Caco-2 (cell line): ENCODE measurements at places on chromosomes 3 and 15.

DNA sequence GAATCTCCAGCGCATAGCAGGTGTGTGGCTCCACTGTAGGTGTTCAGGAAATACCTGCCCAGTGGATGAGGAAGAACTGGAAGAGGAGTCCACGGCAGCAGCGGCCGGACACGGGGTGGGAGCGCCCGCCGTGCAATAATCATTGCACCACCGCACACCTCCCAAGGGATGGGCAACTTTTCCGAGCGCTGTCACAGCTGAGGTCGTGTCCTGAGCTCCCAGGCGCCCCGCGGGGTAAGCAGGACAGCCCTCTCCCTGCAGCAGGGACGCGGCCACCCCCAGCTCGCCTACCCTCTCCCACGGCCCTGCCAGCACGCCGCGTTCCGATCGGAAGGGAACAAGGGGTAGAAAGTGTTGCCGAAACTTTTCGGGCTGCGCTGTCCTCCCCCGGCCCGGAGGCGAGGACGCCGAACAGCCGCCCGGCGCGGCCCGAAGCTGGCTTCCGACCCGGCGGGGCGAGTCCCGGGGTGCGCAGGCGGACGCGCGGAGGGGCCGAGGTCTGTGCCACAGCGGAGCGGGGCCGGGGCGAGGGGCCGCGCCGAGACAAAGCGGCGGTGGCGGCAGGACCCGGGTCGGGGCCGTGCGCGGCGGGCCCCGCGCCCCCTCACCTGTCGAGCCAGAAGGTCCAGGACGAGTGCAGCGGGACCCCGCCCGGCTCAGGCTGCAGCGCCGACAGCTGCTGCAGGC is 475 bp downstream of the EIF4E3 start:
- peak; percentile 42 for DNase-seq

- no peak for DNase-seq
Measured at GRCh38 chr3:181009225-181009624, 19.7 kb upstream of the DNAJC19 start.

DNA sequence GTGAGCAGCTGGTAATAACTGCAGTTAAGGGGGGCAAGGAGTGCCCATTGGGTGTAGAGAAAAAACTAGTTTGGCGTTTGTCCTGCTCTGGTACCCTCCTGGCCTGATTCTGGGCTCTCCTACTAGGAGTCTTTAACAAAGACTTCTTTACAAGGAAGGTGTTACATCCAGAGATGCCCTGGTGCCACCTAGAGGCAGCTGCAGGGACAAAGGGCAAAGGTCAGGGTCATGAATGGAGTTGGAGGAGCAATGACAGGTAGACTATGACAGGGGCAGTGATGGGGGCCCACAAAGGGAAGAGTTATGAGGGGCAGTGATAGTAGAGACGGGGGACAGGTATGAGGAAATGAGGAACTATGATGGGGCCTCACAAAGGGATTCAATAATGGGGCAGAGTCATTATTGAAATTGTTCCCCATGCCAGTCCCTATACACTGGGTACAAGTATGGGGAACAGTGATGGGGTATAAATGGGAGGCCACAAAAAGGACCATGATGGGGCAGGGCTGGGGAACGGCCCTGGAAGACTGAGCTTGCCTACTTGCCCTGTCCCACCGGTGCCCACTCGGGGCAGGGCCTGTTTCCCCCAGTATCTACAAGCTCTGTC is 7.9 kb downstream of the CCDC71 start:
- peak; percentile 78 for DNase-seq

GRCh38 chr15:41961595-41962202 is 10.7 kb downstream of the EHD4 start:
- no peak for DNase-seq

DNA sequence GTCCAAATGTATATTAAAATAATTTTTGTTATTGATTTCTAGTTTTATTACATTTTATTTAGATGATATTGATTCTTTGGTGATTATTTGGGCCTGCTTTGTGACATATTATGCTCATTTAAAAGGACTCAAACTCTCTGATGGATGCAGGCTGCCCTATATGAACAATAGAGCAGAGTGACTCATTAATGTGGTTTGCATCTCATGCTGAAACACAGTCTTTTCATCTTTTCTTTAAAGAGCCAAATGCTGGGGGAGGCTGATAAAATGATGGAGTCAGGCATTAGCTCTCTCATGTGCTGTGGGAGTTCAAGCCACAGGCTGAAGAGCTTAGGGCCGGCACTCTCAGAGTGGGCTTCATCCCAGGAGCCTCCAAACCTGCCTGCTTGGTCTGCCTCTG is 7.2 kb downstream of the PLA1A start:
- no peak for DNase-seq

GRCh38 chr15:36218322-36218721 is 361.1 kb upstream of the CDIN1 start:
- DNase-seq: no peak

- DNase-seq: no peak
Measured at GRCh38 chr3:19734453-19734852, 199.6 kb downstream of the EFHB start.

- peak; percentile 80 for DNase-seq
Measured at GRCh38 chr15:74950078-74950908, 6.3 kb downstream of the RPP25 start.

DNA sequence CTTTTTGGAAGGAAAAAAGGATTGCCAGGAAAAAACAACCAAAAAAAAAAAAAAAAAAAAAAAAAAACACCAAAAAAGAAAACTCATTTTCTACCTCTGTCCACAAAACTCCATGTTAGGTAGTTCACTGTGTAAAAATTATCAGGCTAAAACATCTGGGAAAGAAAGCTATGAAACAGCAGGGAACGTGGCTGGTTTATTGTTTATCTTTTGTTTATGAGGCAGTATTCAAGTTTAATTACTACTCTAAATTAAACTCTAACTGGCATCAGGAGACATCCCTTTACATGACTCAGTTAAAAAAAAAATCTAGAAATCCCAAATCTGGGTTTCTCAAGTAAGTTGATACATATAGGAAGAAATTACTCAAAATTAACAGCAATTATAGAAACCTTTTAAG is 21.8 kb downstream of the MEIS2 start:
- DNase-seq: no peak

DNA sequence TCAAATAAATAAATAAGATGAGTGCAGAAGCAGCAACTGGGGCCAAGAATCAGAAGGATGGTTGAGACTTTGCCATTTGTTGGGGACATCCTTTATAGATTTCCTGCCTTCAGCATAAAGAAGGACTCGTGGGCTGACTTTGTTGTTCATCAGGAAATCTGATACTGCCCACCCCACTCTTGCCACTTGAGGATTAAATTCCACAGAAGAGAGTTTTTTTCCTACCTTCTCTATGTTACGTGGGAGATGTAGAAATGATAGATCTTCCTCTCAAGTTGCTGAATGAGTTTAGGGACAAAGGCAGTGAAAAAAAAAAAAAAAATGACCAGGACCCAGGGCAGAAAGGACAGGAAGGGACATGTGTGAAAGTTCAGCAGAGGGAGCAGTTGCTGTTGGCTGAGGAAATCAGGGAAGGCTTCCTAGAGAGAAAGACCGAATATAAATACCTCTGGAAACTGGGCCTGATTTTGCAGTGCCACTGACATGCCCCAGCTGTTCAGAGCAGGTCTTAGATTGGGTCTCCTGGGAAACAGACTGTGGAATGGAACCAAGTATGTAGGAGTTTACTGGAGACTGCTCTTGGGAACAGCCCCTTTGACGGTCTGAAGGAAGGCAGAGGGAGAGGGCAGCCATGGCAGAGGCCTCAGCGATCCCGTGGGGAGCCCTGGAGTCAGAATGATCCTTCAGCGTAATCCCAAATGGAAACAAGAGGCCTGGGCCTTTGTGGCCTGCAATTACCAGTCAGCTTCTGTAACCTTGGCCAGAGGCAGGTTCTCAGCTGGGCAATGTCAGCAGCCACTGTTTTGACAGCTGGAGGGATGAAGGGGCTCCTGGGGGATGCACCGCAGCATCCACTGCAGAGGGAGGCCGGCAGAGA is 50.9 kb downstream of the C3orf20 start:
- DNase-seq: no peak

DNA sequence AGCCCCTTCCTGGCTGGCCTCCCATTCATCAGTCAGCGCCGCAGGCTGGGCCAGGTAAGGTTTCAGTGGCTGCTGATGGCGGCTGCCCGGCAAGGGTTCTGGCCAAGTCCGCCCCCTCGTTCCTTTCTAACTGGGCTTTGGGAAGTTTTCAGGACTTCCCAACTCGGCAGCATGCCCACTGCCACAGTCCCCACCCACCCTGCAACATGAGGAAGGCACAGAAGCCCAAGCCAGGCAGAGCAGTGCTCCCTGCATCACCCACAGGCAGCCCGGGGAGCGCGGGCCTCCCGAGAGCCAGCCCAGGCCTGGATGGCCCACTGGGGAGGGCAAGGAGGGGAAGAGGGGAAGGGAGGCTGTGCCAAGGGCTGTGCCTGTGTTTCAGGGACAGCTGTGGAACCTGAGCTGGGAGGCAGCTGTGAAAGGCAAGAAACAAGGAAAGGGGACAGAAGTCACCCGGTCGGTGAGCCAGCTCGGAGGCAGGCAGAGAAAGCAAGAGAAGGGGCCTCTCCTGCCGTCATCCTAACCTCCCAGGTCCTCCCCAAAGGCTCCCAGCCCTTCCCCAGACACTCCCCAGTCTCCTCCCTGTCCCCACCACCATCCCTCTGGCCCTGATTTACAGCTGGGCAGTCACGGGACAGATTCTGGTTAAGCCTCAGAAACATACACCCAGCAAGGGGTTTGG is 73.9 kb downstream of the CPN2 start:
- DNase-seq: peak; percentile 18

GRCh38 chr3:162142511-162142910 is 645.9 kb downstream of the OTOL1 start:
- no peak for DNase-seq

DNA sequence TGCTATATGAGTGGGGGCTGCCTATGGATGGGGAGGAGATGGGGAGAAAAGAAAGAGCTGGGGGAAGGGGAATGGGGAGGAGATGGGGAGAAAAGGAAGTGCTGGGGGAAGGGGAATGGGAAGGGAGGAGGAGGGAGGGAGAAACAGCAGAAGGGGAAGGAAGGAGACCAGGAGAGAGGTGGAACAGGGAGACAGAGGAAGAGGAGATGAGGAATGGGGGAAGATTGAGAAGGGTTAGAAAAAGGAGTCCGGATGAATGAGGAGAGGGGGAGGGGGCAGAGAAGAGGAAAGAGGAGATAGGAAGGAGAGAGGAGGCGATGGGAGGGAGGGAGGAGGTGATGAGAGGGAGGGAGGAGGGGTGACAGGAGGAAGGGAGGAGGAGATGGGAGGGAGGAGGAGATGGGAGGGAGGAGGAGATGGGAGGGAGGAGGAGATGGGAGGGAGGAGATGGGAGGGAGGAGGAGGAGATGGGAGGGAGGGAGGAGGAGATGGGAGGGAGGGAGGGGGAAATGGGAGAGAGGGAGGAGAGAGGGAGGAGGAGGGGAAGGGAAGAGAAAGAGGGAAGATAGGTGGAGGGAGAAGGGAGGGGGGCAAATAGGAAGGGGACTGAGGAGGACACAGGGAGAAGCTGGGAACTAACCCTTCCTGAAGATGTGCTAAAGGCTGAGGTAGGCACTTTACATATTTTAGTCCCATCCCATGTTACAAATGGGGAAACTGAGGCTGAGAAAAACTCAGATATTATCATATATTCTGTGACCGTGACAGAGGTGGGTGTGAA is 6.6 kb upstream of the BCL2L10 start:
- DNase-seq: no peak

GRCh38 chr3:48084929-48085328 is 68.7 kb upstream of the MAP4 start:
- no peak for DNase-seq

DNA sequence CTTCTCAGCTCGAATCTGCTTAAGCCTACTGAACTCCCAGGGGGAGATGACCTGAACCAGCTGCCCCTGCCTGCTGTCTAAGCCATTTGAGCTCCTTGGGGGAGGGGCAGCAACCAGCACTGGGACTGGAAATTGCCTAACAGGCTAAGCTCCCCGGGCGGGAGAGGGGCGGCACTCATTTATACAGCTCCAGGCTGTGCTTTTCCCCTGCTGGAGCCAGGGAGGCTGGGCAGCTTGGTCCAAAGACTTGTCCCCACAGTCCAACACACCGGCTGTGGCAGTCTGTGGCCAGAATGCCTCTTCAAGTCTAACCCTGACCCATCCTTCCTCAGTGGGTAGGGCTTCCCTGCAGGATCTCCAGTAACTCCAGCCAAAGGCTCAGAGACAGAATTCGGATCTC is 1241.5 kb downstream of the ROBO2 start:
- no peak for DNase-seq

- DNase-seq: peak; percentile 11
Measured at GRCh38 chr3:37862903-37863815, 1.5 kb downstream of the CTDSPL start.

GRCh38 chr15:34795267-34796081 is at the start of gene ACTC1:
Gene ACTC1, minus strand, starts transcription at chr15:34795549. Its CDS starts 741 bp downstream, at chr15:34794808.
- no peak for DNase-seq

DNA sequence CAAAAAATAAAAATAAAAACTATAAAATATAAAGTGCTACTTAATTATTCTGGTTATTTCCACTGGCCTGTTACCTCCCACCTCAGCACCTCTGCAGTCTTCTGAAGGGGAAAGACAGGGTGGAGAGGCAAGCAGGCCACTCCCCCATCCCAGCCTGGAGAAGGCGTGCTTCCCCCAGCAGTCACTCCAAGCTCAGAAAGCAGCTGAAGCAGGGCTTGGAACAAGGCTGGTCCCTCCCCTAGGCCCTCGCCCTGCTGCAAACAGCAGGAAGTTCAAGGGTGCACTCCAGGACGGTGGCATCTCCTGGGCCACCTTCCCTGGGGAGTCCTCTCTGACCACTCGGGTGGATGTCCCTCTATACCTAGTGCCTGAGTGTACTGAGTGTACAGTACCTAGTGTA is 21.4 kb downstream of the CACNA2D2 start:
- no peak for DNase-seq

GRCh38 chr3:58868097-58868779 is 181.6 kb downstream of the CFAP20DC start:
- DNase-seq: no peak

GRCh38 chr3:148146241-148146640 is 551.5 kb upstream of the AGTR1 start:
- DNase-seq: no peak

GRCh38 chr3:32488474-32489008 is 14.1 kb downstream of the CMTM6 start:
- no peak for DNase-seq

DNA sequence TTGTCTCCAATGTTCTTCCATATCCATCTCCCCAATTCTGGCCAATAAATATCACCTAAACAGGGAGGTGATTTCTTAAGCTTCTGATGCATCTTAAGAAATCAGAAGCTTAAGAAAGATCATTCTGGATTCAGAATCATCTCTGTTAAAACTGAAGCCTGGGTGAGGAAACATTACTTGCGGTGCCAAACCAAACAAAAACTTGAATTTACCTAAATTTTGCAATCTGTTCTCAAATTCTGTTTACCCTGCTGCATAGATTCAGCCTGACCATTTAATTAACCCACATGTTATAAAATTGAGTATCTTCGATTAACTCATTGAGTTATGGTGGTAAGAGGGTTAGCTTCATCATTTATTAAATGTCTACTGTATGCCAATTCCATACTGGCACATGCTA is 204.4 kb upstream of the ZNF385D start:
- no peak for DNase-seq

DNA sequence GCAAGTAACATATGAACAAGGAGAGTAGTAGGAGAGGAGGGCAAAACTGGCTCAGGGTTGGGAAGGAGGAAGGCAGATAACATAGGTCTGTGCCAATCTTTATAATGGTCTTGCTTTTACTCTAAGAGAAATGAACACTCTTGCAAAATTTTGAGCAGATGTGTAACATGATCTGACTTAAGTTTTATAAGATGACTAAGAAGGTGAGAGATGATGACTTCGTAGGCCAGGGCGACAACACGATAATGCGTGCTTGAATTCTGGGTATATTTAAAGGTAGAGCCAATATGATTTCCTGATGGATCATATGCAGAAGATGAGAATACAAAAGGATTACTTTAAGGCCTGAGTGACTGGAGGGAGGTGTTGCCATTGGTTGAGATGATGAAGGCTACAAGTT is 265.4 kb upstream of the KCNMB2 start:
- no peak for DNase-seq
